ENCODE measurements at places on chromosomes 7 and 10.

GRCh38 chr7:16061630-16062029 is 359.7 kb downstream of the CRPPA start:
- DNase-seq, result no peak

DNA sequence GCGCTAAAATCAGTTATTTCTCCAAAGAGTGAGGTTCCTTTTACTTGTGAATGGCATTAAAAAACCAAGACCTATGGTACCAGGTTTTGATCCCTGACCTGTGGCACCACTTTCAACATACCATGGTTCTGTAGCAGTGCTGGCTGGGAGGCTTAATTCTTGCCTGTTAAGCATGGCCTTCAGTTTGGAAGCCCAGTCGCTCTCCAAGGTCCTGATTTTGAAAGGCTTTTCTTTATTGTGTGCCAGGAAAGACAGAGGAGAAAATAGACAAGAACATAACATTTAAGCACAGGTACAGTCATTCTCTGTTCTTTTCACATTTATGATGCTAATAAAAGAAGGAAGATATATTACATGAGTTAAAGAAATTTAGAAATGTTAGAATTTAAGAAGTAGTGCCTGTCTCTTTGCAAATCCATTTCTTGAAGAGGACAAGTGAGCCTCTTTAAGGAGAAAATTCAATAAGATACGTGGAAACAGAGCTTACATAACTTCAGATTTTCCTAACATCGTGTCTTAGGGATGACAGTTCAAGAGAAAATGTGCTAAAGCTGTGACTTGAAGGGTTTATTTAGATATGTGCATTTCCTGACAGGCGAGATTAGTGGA is 357.6 kb downstream of the DPP6 start:
- DNase-seq, result no peak

- no peak for DNase-seq
These were observed 356.6 kb downstream of the SH2D4B start for GRCh38 chr10:80894311-80894791.

GRCh38 chr7:73702226-73702625 is 17.2 kb downstream of the STX1A start:
- no peak for DNase-seq

DNA sequence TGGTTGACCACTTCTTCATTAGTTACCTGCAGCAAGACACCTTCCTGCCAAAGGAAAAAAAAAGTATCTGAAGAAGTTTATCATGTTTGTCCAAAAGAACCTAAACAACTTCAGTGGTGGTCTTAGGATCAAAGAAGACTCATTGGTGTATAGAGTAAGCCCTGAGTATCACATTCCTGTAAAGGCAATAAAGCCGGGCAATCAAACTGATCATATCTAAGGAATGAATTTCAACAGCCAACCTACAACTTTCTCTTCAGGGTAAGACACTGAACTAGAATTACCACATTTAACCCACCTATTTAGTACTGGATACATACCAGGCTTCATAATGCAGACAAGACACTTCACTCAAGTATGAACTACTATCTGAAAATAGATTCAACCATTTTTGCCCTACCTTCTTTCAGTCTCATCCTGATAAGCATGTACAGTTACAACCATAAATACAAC is 10.1 kb downstream of the HNRNPA2B1 start:
- no peak for DNase-seq

DNA sequence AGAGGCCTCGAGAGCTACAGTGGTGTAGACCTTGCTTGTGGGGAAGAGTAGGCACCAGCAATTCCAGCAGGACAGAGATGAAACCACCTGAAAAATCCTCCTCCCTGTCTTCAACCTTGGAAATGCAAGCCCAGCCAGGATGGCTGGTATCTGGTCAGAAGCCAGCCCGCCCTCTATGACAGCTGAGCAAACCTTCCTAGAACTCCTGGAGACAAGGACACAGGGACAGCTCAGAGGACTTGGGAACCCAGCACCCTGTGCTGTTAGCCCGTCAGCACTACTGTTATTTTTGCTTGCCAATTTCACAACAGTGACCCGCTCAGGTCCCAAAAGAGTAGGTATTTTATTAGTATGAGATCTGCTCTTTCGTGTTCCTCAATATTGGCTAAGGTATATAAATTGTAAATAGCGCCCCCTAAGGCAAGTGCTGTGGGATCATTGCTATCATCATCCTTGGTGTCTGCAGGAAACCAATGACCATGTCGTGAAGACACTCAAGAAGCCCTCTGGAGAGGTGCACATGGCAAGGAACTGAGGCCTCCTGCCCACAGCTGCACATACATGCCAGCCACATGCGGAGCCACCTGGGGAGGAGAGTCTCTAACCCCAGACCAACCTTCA is 156.5 kb upstream of the CHST15 start:
- DNase-seq, result no peak
